ENCODE measurements at places on chromosomes 11 and 22.

DNA sequence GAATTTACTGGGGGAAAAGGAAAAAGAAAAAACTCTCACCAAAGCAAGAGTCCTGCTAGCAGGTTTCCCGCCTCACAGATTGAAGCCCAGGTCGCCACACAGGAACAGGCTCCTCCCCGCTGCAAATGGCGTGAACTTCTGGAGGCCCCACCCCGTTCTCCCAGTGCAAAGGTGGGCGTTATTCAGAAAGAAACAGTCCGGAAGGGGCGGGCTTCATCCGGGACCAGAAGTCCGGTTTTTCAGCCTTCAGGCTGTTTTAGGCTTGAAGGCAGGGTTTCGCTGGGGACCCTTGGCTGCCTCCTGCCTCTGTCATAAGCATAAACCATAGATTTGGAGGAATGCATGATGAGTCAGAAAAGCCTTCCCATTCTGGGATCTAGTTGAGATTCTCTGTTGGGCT, 148.3 kb upstream of the POU2AF2 start:
- no peak for DNase-seq

DNA sequence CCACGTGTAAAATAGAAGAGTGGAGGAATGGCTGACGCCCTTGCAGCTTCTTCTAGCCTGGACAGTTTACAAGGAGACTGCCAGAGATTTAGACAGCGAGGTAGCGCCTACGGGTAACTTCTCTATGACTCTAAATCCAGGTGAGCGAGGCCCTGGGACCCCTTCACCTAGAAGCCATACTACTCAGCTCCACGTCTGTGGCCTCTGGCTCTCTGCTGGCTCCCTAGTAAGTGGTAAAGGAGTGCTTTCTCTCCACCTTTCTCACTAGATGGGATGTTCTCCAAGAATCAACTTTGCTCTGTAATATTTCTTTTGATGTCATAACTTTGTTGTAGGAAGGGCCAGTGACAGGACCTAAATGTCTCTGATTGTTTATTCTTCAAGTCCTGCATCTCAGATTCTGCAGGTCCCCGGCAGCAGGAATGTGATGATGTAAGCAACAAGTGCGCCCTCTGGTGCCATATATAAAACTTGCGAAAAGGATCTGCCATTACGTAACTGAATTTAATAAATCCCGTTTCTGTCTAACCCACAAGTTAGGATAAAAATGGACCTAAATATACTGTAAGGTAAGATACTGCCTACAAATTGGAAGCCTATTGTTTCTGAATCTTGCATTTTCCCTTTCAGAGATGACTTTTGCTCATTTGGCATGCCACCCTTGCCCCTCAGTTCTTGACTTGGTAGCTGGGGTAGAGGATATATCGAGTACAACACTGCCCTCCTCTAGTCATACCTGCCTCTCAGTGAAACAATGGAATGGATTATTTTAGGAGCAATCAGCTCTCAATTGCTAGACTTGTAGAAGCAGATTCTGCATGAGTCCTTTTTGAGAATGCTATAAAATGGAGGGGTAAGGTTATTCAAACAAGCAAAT, 11.0 kb upstream of the PTPN5 start:
- peak; percentile 47 for DNase-seq

- DNase-seq = no peak
Measured at GRCh38 chr22:49052023-49052538, 775.6 kb downstream of the BRD1 start.

DNA sequence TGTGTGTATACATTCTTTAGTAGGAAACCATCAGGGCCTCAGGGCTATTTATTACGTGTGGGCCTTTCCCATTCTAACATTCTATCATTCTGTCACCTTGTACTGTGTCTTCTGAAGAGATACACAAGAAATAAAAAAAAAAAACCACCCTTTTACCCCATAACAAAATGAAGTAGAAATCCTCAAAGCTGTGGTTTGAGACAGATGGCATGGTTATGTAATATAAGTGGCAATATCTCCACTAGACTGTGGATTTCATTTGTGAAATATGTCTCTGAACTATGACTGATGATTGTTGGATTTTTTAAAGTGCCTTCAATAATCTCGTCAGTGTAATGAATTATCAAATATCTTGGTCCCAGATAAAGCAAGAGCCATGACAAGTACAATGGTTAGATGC, 150.0 kb upstream of the BLID start:
- no peak for DNase-seq

GRCh38 chr11:35373284-35373933, 45.9 kb downstream of the SLC1A2 start:
- DNase-seq = no peak

DNA sequence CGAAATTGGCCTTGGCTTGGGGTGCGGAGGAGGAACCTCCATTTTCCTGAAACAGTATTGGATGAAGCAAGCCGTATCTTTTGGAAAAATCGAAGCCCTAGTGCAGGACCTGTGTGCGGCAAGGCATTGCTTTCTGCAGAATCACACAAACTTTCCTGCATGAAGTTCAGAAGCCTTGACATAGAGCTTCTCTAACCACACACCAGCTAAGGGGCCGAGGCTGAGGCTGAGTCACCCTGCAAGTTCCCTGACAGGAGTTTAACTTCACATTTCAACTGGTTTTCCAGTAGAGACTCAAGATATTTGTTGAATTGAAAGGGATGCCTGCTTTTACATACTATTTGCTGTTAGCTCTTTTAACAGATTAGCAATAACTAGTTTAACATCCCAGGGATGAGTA, 67.8 kb downstream of the TCF20 start:
- no peak for DNase-seq

DNA sequence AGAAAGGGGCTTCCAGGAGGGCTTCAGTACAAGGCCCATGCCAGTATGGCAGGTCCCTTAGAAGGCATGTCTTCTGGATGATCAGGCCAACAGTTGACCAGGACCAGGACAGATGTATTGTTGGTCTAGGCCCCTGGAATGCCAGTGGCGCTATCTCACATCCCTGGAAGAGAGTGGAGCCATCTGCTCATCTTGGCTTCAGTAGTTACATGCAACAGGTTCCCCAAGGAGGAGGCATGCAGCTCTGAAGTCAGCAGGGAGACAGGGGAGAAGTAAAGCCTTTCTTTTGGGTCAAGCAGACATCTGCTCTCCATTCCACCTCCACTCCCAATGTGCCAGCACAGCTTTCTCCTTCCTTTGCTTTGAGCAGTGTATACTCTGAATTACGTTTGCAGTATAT, 244.1 kb downstream of the KIRREL3 start:
- DNase-seq = no peak

DNA sequence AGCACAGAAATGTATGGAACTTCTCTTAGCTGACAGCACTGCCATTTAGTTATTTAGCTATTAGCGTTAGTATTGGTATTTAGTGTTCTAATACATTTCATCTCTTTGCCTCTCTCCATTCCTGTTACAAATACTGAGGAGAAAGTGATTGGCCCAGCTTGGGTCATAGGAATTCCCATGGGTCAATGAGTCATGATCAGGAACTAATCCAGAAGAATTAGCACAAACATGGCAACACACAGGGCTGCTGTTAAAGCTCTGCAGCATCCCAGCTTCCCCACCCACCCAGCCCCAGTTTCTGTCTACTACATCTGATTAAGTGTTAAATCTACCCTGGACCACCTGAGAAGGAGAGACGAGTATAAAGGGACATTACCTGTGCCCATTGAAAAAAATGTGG, 36.1 kb downstream of the PDGFD start:
- no peak for DNase-seq

Measured in NCI-H2029 treated with DMSO at 0.1 percent for 48 hours (cell line).